ENCODE measurements at places on chromosomes 6 and 20.
A peak's percentile ranks its signal among the peaks of the same experiment; 100 is the strongest.

GRCh38 chr6:131262060-131262459 lies 126.8 kb downstream of the AKAP7 start:
- no peak for DNase-seq

GRCh38 chr20:38771621-38772020 lies 23.4 kb downstream of the ACTR5 start:
- no peak for DNase-seq

- no peak for DNase-seq
Observed at GRCh38 chr20:5279661-5280060, 37.1 kb downstream of the PROKR2 start.

GRCh38 chr6:170221753-170222400 lies 69.0 kb downstream of the DLL1 start:
- DNase-seq = no peak

DNA sequence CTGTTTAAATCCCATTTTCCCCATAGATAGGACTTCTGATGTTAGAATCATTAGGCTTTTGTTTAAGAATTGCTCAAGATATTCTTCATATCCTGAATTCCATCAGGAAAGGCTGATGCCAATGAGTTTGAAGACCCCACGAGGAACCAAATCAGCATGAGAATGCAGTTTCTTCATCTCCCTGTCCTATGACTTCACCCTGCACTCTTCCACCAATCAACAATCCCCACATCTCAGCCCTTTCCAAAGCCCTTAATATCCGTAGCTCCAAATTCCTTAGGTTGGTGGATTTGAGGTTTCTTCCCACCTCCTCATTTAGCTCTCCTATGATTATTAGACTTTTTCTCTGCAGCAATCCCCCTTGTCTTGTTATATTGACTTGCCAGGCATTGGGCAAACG lies 88.3 kb upstream of the PRND start:
- DNase-seq = no peak

DNA sequence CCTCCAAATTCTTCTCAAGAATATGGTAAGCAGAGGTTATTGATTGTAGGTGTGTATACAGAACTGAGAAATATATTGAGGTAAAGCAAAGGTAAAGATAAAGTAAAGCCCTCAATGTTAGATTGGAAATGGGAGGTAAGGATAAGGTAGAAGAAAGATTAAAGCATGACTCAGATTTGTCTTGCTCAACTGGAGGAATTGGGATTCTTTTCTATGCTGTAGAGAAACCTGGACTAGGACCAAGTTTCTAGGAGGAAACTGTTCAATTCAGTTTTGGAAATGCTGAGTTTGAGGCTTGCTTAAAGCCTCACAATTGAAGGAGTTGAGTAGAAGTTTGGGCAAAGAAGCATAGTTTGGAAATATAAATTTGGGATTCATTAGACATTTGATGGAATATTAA lies 634.0 kb upstream of the PTCHD4 start:
- DNase-seq = no peak

- DNase-seq = peak; percentile 42
Observed at GRCh38 chr6:5995949-5996713, 10.6 kb downstream of the NRN1 start.

DNA sequence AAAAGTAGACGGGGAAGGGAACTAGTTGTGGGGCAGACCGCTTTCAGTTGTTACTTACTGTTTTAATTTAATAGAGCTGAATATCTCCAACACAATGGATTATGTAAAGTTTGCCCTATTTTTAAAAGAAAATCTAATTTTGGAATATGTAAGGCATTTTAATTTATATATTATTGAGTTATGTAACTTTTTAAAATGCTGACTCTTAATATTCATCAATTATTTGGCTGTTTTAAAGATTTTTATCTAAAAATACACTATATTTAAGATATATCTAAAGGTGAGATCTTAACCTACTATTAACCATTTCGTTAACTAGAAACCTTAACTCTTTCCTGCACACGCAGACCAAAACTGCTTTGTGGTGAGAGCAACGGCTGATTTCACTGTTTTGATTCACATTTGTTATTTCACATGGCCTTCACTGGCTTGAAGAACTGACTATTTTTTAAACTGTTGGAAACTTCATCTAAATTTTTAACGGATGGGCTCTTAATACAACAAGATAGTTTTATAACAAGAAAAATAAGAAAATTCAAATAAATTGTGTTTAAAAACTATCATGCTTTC lies 87.9 kb downstream of the HUS1B start:
- no peak for DNase-seq

DNA sequence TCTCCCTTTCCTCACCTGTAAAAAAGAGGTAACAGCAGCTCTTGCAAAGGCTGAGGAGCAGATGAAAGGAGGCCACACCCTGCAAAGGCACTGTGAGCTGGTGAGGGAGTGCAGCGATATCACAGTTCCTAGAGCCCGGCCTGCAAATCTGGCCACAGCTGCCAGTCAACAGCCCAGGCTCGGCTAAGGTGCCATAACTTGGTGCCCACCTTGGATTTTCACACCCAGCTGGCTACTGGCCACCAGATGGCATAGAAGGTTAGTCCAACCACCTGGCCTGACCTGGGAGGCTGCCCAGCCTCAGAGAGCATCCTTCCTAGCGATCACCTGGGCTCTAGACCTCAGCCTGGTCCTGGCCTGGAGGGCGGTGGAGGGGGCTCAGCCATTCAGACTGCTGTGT lies 46.8 kb downstream of the KCNB1 start:
- DNase-seq = no peak

GRCh38 chr20:40604416-40604815 lies 84.6 kb downstream of the MAFB start:
- no peak for DNase-seq

DNA sequence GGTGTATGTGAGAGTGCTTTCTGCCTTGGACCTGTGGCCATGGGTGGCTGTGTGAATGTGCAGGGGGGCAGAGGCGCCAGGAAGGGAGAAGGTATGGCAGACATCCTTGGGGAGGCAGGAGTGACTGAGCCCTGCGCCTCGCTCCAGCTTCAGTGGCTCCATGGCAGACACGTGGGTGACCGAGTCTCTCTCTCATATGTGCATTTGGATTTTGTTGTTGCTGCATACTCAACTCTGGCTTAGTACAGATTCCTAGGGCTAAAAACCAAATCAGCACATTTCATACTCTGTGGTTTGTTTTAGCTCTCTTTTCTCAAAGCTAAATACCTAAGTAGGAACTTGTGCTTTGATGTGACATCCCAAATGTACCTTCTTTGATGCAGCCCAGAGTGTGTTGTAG lies 97.6 kb downstream of the DTD1 start:
- no peak for DNase-seq

DNA sequence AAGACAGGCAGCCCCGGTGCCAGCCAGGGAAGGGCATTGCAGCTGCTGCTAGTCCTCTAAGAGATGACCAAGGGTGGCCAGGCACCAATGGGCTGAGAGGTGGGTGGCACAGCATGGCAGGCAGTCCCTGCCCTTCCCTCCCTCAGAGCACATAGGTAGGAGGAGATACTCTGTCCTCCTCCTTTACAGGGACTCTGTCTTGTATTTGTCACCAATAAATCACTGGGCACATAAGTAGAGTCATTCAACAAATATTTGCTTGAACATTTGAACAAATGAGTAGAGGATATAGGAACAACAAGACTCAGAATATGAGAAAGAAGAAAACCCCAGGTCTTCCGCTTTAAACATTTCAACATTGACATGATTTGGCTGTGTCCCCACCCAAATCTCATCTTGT lies 69.4 kb upstream of the CLDN20 start:
- no peak for DNase-seq

GRCh38 chr6:126072172-126072571 lies 85.8 kb downstream of the TRMT11 start:
- DNase-seq = no peak

GRCh38 chr6:77447254-77447653 lies 16.0 kb downstream of the HTR1B start:
- DNase-seq = no peak

DNA sequence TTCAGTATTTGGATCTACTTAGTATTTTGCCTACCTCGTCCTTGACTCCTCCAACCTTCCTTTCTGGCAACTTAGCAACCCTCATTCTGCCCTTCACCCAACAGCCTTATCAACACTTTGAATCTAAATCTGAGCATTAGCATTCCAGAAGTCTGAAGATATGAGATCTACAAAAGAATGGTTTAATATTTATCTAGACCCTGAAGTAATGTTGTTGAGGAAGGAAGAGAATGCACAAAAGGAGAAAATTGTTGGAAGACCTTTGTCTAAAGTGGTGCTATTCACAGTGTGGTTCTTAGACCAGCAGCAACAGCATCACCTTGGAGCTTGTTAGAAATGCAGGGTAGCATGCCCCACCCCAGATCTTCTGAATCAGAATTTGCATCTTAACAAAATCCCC lies 198.2 kb upstream of the PLCB4 start:
- DNase-seq = no peak

DNA sequence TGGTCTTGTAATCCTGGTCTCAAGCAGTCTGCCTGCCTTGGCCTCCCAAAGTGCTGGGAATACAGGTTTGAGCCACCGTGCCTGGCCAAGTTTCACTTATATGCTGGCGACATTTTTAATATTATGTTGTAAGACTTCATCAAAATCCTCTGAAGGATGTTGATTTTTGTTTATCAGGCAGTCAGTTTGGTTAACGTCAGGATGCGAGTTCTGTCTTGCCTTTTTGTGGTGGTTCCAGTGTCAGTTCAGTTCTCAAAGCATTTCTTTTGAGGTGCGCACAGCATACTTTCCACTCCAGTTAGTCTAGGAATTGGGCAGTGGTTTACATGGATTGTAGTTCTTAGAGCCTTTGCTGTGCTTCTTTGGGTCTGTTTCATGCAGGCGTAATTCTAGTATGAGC lies 24.9 kb downstream of the SCAF8 start:
- DNase-seq = no peak

DNA sequence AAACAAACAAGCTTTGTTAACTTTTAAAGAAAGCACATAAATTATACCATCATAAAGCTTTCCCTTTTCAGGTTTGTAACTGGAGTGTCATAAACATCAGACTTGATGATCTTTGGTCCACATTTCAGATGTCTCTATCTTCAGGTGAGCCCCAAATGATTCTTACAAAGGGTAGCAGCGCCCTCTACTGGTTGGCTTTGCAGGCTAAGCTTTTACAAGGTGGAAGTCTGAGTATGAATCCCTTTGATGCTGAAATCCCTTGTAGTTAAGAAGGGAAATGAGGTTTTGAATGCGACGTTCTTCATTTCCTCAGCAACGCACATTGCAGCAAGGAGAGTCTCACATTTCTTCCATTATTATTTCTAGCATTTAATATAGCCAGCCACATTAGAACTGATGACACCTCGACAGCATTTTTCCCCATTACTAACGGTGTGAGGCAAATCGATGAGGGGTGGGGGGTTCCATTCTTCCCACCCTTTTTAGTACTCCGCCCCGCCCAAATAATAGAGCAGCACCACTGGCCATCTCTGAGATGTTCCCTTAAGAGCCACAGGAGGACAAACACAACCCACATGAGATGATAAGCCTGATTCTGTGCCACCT lies 126.3 kb upstream of the NT5E start:
- peak; percentile 74 for DNase-seq

DNA sequence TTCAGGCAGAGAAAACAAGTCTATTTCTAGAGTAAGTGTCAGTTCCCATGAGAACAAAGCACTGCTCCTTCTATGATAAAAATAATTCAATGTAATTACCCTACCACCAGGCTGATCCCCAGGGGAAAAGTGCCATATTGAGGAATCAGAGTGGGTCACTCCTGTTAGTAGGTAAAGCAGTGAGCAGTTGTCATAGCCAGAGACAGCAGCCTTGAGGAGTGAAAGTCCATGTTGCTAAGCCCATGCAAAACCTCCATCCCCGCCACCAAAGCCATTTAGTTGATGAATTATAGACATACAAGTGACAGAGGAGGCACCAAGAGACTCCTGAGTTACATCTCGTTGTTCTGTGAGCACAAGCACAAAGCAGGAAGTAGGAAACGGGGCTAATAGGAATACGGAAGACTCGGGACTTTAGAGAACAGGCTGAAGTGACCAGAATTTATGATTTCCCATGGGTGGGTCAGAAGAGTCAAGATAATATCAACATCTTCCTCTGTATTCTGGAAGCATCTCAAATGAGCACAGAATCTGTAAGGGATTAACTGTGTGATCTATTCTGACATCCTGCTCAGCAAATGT lies 197.9 kb downstream of the MAFB start:
- no peak for DNase-seq

DNA sequence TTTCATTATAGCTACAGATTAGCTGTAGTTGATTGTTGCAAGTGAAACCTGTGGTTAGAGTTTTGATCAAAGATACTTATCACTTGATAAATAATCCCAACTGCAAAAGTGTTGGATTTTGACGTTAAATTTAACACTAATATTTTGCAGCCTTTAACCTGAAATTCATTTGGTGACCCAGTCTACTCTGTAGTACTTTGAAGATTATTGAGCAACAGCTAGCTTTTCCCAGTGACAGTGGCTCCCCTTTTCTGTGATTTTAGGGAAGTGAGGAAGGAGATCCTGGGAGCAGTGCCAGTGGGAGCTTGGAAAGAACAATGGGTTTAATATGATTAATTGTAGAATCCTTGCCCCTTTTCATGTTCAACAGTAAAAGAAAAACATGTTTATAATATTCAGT lies 76.9 kb downstream of the NCOA3 start:
- no peak for DNase-seq

- DNase-seq = no peak
Observed at GRCh38 chr6:28203201-28203600, 21.9 kb upstream of the ZSCAN9 start.

- no peak for DNase-seq
Observed at GRCh38 chr20:58150772-58151171, 77.7 kb downstream of the ANKRD60 start.

- no peak for DNase-seq
Observed at GRCh38 chr20:60903325-60903971, 348.6 kb upstream of the CDH4 start.

- DNase-seq = no peak
Observed at GRCh38 chr6:167979436-167980139, 17.9 kb upstream of the KIF25 start.

GRCh38 chr6:81894306-81894705 lies 141.8 kb upstream of the TENT5A start:
- DNase-seq = no peak

GRCh38 chr6:152135755-152136448 lies 328.4 kb downstream of the ESR1 start:
- DNase-seq = no peak

DNA sequence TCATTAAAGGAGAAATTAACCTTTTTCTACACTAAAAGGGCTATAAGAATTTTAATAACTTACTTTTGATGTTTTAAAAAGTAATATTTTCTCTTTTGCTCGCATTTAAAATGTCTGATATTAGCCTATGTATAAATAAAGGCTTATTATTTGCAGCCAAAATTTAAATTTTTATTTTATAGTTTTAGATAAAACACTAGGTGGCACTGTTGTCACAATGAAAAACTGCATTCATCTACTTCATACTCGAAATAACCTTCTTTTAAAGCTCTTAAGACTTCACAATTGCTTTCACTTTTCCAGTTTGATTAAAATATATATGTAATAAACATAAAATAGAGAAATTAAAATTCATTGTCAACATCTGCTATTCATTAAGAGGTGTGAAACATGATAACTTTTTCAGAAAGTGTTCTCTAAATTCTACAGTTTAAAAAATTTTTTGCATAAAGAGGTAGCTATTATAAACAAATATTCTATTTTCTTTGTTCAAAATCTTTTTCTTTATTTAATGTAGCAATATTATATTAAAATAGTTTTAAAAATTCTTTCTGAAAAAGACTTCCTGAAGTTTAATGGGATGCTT lies 78.8 kb upstream of the DEFB112 start:
- DNase-seq = peak; percentile 48

- no peak for DNase-seq
Observed at GRCh38 chr6:32895006-32895345, 41.0 kb downstream of the PSMB9 start.

Measured in SK-N-MC (cell line).